ENCODE measurements at places on chromosomes 1 and 21. TPM values are rescaled to one million over a fixed set of nuclear protein-coding genes. Genes with fewer than 3 reads are reported as not detected.

The ERICH3 gene
- 0.49 TPM for total RNA-seq

DNA sequence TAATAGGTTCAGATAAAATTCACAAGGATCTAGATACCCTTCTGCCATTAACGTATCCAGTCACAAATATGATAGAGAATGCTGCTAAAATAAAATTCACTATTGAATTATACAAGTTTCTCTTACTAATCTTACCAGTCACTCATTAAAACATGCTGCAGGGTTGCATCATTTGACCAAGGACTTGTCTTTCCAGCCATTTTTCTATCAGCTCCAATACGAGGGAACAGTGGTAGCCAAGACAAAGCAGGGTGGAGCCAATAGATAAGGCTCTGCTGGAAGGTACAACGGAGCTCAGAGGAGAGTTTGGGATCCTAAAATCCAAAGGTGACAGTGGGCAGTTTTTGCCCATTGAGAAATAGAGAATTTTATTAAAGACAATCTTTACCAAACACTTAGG is 4.0 kb downstream of the DONSON start:
- no peak for DNase-seq

DNA sequence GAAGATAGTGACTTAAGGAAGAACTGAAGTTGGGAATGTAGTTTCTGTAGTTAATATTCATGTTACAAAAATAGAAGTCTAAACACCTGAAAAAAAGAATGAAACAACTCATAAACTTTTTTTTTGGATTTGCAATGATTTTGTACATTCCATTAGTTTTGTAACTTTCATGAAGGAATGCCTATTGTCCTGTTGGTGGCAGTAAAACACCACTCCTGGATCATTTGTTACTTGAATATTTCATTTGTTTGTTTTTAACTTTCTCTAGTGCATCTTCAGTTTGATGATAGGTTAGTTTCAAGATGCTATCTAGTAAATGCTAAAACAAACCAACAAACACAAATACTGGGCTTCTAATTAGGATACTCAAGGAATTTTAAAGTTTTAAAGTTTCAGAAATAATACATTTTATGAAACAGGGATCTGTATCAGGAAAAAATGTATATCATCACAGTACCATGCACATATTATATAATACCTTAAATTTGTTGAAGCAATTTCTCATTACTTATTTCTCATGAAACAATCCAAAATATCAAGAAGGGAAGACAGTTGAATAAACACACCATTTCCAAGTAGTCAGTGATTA is 229.7 kb upstream of the CACYBP start:
- DNase-seq: no peak

DNA sequence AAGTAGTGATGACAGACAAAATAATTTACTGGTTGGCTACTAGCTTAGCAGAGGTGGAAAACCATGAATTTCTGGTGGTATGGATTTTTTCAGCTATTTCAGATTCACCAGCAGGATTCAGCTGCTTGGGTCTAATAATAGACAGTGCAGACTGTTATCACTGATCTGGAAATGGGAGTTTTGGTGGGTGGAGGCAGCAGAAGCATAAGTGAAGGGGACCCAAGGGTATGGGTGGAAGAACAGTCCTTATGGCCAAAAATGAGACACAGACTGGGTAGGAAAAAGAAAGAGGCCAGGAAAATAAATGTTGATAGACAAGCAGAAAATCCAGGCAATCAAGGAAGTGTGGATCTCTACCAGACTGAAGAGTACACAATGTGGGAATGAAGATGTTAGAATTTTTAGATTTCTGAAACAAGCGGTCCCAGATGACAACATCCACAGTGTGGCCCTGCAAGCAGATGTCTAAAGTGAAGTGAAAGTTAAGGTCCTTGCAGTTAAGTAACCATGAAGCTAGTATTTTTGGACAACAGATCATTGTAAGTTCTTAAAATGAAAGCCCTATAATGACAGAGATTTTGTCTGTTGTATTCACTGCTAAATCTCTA is 24.7 kb downstream of the LYST start:
- DNase-seq: no peak

DNA sequence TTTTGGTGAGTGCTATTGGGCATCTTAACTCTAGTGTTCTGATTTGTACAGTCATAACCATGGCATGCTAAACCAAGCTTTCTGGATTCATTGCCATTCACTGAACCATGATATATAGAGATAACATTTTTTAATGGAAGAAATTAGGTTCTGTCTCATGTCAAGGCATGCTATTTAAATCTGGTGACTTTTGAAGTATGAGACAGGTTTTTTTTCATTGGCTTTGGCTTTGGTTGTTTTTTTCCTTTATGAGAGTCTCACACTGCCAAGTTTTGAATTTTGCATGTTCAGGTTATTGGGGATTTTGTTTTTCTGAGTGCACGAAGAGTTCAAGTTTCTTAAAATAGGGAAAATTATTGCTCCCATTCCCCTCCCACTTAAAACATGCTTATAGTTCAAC is 141.3 kb upstream of the ADAMTS5 start:
- DNase-seq: no peak
